ENCODE measurements at places on chromosomes 7 and 10. TPM values are rescaled to one million over a fixed set of nuclear protein-coding genes. Genes with fewer than 3 reads are reported as not detected.

The AKR1B15 gene
- total RNA-seq = not detected

The DGKI gene
- total RNA-seq = 3.3 TPM

The SPDYE1 gene
- not detected for total RNA-seq

The KCP gene
- total RNA-seq = 2.9 TPM

The GTF2IRD1 gene
- total RNA-seq = 50.1 TPM

The TRPV5 gene
- total RNA-seq = not detected

The SLC18A3 gene
- total RNA-seq = 16.7 TPM

The PRKCQ gene
- 3.3 TPM for total RNA-seq

The ITGB8 gene
- 19.9 TPM for total RNA-seq

The PVRIG gene
- not detected for total RNA-seq

The PNLIP gene
- not detected for total RNA-seq

The DDX56 gene
- 104 TPM for total RNA-seq

The PLA2G12B gene
- total RNA-seq = not detected

The IDI2 gene
- not detected for total RNA-seq
